ENCODE measurements at places on chromosomes 5 and 9. TPM values are rescaled to one million over a fixed set of nuclear protein-coding genes. Genes with fewer than 3 reads are reported as not detected.

NR5A1 gene
- total RNA-seq: not detected

DNA sequence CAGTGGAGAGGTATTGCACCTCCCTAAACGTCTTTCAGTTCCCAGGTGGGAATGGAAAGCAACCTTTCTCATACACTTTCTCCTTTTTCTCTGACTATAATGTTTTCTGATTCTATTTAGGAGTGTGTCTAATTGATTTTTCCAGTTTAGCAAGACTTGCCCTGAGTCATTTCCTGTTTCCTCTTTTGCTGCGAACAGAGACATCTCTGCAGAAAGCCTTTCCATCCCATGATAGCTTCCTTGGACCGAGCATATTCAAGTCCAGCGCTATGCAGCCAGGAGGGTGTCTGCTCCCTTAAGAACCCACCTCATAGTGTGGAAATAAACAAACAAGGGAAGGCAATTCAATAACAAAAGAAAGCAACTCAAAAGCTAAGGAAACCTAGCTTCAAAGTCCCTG, 60.0 kb upstream of the CDH6 start:
- DNase-seq: peak; percentile 83

GRCh38 chr9:113772121-113772810, 103.8 kb upstream of the ZNF618 start:
- no peak for DNase-seq

SH3TC2 gene
- total RNA-seq: 4.0 TPM

GRCh38 chr9:121619545-121620324, 31.7 kb upstream of the DAB2IP start:
- no peak for DNase-seq

ADAMTSL2 gene
- not detected for total RNA-seq

DNA sequence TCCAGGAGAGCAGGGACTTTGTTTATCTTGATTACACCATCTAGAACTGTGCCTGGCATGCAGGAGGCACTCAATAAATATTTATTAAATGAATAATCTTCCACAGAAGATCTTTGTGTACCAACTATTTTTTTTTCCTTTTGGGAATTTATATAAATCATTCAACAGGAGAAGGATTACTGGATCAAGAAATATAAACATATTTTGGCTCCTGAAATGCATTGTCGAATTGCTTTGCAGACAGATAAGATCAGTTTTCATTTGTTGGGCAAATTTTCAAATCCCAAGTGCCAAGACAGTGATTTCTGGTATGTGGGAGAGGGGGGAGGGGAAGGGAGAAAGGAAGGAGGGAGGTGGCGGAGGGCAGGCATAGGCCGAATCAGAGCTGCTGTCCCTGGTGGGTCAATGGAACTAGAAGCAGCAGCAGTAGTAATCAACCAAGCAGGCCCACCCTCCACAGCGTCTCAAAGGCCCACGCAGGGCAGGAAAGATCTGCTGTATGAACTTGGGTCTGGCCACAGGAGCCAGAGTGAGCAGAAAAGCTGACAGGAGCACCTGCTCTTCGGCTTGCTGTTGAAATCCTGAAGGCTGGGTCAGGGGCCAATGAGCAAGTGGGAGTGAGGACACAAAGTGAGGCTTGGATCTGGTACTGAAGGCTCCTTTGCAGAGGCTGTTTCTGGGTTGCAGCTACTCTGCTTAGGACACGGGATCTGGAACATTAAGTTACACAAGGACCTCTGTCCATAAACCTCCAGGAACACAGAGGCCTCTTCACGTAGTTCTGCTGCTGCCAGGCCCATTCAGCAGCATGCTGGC, 15.8 kb upstream of the TRAF1 start:
- DNase-seq: no peak

DNA sequence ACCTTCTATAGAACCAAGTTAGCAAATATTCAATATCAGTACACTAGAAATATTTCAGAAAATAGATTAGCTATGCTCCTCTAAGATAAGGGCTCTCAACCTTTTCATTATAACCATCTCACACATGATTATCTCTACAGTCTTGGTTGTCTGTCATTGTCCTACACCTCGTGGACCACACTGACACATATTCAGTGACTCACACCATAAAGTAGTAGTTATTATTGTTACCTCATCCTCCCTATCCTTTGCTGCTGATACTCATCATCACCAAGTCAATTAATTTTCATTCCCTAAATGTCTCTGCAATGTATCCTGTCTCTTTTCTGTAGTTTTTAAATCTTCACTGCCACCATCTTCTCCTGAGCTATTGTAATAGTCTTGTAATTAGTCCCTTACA, 1309.2 kb upstream of the C9orf72 start:
- peak; percentile 21 for DNase-seq

DNA sequence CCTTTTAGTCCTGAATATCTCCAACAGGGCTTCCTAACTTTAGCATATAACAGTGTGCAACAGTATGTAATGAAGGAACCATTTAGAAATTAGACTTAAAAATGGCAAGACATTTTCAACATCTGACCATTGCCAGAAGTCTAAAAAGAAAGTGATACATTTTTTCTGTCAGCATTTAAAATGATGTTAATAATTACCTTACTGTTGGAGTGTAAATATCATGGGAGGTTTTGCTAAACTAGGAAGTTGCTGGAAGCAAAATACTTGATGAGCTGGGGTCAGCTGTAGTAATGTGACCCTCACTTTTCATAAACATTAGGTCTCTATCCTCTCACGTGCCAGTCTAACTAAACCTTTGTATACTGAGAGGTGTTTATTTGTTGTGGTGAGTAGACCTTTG, 68.8 kb downstream of the NTRK2 start:
- no peak for DNase-seq

GRCh38 chr5:151451626-151452520, 4.5 kb downstream of the SLC36A1 start:
- peak; percentile 42 for DNase-seq

- no peak for DNase-seq
Observed at GRCh38 chr5:128220841-128221240, 137.3 kb downstream of the SLC12A2 start.

DNA sequence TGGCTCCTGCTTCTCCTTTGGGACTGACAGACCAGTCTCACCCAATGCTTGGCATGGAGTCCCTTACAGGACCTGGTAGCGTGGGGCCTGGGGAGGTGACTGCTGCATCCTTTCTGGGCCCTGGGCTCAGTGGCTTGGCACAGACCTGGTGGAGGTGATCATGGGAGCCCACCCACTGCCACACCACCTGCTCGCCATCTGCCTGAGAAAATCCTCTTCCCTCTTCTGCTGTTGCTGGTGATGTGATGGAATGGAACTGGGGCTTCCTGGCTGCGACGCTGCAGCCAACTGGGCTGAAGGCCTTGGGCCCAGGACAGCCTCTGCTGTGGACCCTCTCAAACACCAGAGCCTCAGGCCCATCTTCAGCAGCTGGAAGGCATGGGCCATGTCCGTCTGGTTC, 122.5 kb upstream of the PANK3 start:
- DNase-seq: no peak

GRCh38 chr5:75736273-75736672, 19.0 kb upstream of the POC5 start:
- DNase-seq: no peak

DNA sequence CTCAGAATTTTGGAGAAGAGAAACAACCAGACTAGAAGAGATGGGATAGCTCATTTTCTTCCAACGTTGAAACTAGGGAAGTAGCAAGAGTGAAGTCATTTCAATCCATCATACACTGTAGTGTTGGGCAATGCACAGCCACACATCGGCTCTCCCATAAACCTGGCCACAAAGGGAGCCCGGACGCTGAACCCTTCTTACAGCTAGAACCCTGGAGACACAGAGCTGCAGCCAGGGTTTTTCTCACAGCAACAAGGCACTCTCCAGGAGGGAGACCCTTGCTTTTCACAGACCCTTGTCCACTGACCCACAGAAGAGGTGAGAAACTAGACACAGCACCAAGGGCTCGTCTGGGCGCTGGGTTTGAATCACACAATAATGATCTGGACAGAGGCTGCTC, 101.4 kb upstream of the FSTL4 start:
- DNase-seq: no peak

GRCh38 chr9:94802793-94803192, 76.3 kb downstream of the AOPEP start:
- peak; percentile 56 for DNase-seq

PDE6A gene
- not detected for total RNA-seq

COL23A1 gene
- 0.13 TPM for total RNA-seq

DNA sequence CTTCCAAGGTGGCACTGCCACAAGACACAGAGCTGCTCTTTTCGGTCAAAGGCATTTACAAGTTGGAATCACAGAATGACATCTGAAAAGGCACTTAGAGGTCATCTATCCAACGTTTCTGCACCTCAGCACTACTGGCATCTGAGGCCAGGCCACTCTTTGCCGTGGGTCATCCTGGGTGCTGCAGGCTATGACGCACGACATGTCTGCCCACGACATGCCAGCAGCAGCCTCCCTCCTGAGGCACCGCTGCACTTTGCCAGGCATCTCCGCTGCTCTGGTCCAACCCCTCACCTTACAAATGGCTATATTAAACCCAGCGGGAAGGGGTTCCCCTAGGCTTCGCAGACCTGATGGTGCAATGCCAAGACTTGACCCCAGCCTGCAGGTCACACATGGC, 8.1 kb downstream of the SURF4 start:
- DNase-seq: no peak

DNA sequence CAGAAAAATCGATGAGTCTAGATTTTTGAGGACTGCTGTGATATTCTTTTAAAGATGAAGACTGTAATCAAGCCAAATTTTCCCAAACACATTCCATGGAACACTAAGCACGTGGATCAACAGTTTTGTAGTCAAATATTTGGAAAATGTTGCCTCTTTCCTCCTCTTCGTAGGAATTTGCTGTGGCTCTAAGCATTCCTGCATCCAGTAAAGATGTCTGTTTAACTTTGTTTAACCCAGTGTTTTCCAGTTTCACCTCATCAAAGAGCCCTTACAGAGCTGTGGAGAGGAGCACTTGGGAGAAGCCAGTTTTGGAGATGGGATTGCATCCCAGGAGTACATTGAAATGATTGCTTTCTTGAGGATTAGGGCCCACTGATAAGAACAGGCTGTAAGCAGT, 58.9 kb downstream of the INSYN2B start:
- DNase-seq: no peak

SLC36A2 gene
- total RNA-seq: not detected

SUSD3 gene
- total RNA-seq: not detected

DNA sequence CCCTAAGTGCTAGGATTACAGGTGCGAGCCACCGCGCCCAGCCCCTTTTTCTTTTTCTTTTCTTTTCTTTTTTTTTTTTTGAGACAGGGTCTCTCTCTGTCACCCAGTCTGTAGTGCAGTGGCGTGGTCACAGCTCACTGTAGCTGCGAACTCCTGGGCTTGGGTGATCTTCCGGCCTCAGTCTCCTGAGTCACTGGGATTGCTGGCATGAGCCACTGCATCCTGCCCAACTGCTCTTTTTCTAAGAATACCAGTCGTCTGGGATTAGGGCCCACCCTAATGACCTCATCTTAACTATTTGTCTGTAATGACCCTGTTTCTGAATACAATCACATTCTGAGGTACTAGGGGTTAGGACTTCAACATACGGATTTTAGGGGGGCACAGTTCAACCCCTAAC, 34.1 kb upstream of the NANS start:
- no peak for DNase-seq

OR13C9 gene
- total RNA-seq: not detected

GABRB2 gene
- not detected for total RNA-seq

GRCh38 chr5:130514984-130515690, 610.9 kb downstream of the CHSY3 start:
- peak; percentile 94 for DNase-seq

DNA sequence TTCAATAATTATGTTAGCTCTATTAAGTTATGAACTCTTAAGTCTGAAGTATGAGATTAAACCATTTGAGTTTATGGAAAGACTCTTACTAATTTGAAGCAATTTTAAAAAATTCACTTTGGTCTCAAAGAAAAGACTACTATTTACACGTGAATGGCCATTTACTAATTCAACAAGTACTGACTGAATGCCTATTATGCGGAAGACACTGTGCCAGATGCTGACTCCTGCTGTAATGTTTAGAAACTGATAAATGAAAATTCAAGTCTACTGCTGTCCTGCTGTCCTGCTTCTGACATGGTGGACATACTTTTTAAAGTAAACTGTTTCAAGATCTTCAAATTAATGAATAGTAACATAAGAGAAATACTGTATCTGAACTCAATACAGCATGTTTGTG, 116.2 kb downstream of the MPDZ start:
- DNase-seq: no peak

DNA sequence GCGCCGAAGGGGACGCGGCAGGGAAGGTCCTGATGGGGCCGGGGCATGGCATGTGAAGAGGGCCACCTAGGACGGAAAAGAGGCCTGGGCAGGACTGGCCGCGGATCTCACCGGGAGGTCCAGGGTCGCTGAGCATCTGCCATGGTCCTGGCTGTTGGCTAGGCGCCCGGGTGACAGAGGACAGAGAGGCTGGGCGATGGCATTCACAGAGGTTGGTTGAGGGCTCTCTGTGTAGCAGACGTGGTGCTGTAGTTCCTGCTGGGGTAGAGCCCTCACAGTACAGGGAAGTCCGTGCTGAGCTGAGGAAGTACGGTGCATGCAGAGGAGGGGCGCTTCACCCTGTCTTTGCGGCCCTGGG, 427 bp downstream of the PCYOX1L start:
- no peak for DNase-seq

GRCh38 chr9:5718296-5719032, 89.6 kb downstream of the RIC1 start:
- no peak for DNase-seq

ARID3C gene
- total RNA-seq: 0.26 TPM

ATP6V1G1 gene
- total RNA-seq: 279 TPM

EGFL7 gene
- 11.8 TPM for total RNA-seq

CLIC3 gene
- 2.1 TPM for total RNA-seq

GRCh38 chr9:107484117-107484723, 5.3 kb downstream of the KLF4 start:
- DNase-seq: peak; percentile 74

- no peak for DNase-seq
Observed at GRCh38 chr5:138536215-138536614, 6.8 kb downstream of the ETF1 start.

DNA sequence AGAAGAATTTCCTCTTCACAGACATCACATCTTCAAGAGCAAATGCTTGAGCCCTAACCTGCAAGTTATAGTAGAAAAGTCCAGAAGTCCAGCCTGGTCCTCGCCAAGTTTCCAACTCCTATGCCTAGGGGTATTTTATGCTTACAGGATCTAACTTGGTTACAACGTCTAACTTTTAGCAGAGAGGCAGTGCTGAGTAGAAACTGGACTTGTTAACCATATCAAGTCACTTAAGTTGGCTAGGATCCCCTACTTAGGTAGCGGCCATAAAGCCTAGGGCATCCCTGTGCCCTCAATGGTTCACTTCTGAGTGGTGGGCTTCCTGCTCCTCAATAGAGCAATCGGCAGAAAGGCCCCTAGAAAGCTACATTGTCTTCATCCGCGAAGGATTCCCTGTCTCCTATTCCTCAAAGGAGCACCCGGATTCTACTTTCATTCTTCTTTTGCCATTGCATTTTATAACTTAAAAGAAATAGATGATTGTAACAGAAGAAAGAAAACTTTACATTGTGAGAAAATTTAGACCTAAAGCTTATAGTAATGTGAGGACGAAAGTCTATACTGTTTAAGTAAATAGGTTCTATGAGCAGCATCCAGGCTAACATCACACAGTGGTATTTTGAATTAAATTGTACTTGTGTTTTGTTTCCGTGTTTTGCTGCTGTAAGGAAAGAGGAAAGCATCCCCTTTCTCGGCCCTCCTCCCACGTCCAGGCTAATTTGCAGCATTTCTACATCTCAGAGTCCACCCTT, 1.3 kb upstream of the MTAP start:
- DNase-seq: peak; percentile 12

PKD2L2 gene
- not detected for total RNA-seq

- DNase-seq: no peak
Observed at GRCh38 chr9:31912636-31913035, 471.8 kb upstream of the ACO1 start.
